ENCODE measurements at places on chromosomes 1 and 21. TPM values are rescaled to one million over a fixed set of nuclear protein-coding genes. Genes with fewer than 3 reads are reported as not detected.

BEND5 gene
- total RNA-seq: 5.9 TPM

GBP2 gene
- 11.3 TPM for total RNA-seq

HSD11B1 gene
- 3.8 TPM for total RNA-seq

FBLIM1 gene
- total RNA-seq: 94.6 TPM

ELF3 gene
- 0.29 TPM for total RNA-seq

CD1B gene
- total RNA-seq: not detected

NBPF3 gene
- total RNA-seq: 3.4 TPM

OR2T35 gene
- not detected for total RNA-seq

- no peak for DNase-seq
Measured at GRCh38 chr1:241899210-241899609, 51.2 kb downstream of the EXO1 start.

DNA sequence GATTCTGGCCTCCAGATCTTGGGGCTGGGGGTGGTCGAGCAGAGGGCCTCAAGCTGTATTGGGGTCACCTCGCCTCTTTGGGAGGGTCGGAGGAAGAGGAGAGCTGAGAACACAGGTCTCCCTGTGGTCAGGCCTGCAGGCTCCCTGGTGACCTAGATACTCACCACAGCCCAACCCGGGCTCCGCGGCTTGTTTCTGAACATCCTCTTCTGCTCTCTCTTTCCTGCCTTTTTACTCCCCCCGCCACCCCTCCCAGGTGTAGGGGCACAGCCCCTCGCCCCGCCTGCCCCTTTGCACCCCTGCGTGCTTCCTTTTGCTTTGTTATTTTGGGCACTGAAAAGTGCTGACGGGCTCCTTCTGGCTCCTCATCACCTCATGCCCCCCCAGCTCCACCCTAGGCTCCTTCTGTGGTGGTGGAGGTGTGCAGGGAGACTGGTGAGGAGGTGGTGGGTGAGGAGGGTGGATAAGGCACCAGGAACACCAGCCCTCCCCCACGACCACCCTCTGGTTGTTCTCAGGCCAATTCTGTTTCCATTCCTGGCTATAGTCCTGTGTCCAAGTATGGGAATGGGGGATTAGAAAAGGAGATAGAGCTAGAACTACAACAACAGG is 10.6 kb upstream of the LINGO4 start:
- peak; percentile 70 for DNase-seq

DNA sequence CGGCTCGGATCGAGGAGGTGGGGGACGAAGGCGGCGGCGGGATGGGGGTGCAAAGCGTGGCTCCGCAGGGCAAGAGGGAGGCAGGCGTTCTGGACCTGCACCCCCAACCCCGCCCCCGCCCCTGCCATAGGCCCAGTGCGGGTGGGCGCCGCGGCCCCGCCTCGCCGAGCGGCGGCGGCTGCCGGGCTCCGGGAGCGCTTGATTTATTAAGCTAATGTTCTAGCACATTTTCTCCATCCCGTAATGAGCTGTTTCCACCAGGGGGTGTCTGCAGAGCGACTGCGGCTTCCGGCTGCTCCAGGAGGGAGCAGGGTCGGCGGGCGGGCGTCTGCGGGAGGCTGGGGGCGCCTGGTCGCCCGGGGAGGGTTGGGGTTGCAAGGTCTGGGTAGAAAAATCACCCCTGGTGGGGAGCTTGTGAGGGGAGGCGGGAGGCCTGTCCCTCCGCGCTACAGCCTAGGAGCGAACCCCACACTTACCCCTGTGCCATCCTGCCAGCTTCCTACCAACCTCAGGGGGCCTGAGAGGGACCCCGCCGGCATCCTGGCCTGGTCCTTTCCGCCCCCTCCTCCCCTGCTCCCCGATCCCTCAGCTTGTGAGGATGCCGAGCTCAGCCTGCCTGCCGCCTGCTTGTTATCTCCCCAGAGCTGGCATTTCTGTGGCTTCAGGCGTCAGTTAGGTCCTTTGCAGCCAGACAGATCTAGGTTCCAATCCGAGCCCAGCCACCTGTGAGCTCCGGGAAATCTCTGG is 48.5 kb upstream of the ACOT11 start:
- DNase-seq: peak; percentile 64

DNA sequence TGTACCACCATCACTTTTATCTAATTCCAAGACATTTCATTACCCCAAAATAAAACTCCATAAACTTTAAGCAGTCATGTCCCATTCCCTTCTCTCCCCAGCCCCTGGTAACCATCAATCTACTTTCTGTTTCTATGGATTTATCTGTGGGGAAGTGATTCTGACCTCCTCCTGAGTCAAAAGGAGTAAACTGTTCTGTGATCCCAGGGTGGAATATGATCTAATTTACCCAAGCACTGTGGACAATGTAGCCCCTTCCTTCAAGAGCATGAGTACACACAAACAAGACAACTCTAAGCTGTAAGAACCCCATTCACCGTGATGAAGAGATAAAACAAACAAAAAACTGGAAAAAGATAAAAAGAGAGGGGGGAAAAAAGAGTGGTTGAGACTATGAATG is 77.9 kb downstream of the PLPP3 start:
- DNase-seq: no peak

DNA sequence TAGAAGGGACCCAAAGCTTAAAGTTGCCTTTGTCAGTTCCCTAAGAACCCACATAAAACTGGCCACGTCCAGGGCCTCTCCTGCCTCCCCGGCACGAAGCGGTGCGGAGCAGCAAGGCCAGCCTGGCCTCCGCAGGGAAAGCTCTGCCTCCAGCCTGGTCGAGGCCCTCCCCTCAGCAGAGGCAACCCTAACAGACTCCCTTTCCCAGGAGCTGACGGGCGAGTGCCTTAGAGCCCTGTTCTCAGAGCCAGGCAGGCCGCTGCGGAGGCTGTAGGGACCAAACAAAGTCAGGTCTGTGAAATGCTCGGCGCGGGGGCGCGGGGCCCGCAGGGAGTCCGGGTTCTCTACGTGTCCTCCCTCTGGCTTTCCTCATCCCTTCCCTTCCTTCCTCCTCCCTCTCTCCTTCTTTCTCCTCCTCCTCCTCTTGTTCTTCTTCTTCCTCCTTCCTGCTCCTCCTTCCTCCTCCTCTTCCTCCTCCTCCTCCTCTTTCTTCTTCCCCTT is 40.7 kb downstream of the RIPK4 start:
- no peak for DNase-seq

DNA sequence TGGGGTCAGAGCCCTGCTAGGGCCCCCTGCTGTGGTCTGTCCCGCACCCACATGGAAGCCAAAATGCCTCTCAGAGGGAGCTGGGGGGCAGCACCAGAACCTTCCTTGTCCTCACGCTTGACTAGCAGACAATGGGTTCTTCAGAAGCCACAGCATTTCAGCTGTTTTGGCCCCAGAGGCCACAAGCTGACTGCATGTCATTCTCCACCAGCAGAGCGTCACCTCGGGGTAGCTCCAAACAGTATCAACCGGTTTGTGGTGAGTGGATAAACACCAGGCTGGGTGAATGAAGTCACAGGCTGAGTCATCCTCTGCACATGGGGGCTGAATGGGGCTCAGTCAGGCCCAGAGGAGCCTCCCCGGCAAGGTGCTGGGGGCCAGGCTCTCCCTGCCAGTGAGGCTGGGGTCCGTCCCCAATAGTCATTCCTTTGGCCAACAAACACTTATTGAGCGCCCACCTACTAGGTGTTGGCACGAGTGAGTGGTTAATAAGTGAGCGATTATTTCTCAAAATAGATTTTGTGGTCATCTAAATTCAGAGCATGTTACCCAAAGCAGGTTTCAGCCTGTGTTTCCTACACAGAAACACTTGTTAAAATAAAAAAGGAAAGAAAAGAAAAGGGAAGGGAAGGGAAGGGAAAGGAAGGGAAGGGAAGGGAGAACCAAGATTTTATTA is 9.1 kb downstream of the OLIG1 start:
- no peak for DNase-seq

GRCh38 chr1:202289009-202289408 is 52.7 kb downstream of the UBE2T start:
- DNase-seq: no peak

Data from right cardiac atrium (tissue), 5 donors.